NCI-H1417 treated with DMSO at 0.1 percent for 48 hours (cell line): ENCODE measurements at places on chromosomes 11 and 22.

DNA sequence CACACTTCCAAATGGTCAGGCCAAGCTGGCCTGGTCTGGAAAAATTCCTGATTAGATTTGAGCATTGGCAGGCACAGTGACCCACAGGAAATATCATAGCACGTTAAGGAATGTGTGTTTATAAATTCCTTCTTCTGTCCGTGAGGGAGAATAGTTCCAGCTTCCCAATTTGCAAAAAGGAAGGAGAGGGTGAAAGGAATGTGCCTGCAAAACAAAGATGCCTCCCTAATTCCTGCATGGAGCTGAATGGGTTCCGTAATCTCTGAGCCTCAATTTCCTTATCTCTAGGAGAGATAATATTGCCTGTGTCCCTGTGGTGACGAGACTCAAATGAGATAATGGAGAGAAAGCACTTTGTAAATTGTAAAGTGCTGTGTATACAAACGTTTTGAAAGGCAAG is 105.1 kb downstream of the FEZ1 start:
- DNase-seq: no peak

GRCh38 chr22:39745789-39746188 is 147.8 kb downstream of the ENTHD1 start:
- no peak for DNase-seq

GRCh38 chr11:74989260-74989638 is 516 bp downstream of the NEU3 start:
- DNase-seq: no peak

DNA sequence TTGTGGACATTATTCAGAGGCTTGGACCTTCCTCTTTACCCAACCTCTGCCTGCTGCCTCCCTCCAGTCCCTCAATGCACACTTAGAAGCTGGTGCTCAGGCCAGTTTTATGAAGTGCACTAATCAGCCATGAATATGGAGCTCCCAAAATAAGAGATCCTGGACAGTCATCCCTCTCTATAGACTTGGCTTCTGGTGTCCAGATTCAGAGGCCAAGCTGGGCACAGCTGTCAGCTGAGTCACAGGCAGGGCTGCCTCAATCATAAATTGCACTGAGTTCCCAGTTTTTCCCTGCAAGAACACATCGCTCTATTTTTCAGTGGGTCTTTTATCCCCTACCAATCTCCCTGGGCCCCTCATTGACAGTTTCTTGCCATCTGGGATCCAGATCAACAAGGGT is 161.7 kb upstream of the CADM1 start:
- DNase-seq: no peak

DNA sequence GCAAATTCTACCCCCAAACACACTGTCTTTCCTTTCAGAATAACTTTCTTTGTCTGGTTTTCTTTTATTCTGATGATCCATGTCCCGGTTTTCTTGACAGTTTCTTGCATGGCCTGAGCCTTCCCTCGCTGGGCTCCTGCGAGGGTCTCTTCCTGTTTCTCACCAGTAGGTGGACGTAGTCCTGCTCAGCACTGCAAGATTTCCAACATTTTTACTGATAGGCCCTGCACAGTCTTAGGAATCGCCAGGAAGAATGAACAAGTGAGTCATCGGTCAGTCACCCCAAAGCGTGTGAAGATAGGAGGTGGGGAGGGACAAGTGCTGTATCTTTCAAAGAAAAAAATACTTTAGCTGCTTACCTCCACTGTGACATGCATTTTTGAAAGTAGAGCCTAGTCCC is 16.9 kb upstream of the KIRREL3 start:
- DNase-seq: no peak

GRCh38 chr11:126384449-126385070 is 29.1 kb downstream of the ST3GAL4 start:
- no peak for DNase-seq

GRCh38 chr11:76148231-76148630 is 58.1 kb downstream of the WNT11 start:
- DNase-seq: no peak

GRCh38 chr11:57475671-57476046 is 15.3 kb downstream of the RTN4RL2 start:
- DNase-seq: no peak

- DNase-seq: no peak
Observed at GRCh38 chr11:74980634-74981033, 8.1 kb upstream of the NEU3 start.
